Left colon (tissue), 2 donors: ENCODE measurements at places on chromosomes 12 and 14. TPM values are rescaled to one million over a fixed set of nuclear protein-coding genes. Genes with fewer than 3 reads are reported as not detected.

DNA sequence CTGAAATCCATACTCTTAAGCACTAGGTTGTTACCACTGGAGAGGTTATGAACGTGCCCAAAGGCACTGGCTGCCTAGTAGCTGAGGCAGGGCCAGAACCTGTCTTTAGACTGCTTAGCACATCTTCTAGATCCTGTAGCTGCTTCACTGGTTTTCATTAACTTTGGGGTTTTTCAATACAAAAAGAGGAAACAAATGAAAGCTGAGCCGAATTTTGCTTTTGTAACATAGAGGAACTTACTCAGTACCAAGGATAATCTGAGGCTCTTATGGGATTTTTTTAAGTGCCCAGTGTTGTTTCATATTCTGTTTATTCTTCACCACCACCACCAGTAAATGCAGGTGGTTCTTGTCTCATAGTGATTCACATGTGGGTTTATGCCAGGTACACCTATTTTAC is 396.1 kb downstream of the RAD51B start:
- DNase-seq: no peak

DNA sequence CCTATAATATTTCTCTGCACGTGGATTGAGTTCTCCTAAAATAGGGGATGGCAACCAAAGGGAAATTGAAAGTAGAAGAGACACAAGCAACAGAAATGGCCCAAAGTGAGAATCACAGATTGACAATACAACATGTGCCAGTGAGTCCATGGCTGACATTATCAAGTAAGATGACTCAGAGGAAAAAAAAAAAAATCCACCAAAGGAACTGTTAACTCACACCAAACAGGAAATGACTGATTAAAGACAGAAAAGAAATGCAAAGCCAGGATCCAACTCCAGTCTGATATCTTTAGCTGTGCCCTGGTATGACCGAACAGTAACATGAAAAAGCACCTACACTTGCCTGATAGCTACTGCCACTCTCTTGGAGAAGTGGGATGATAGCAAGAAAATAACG is 485.0 kb downstream of the PRKD1 start:
- no peak for DNase-seq

Gene PRH2
- not detected for total RNA-seq

Gene CLEC2A
- not detected for total RNA-seq
